ENCODE measurements at places on chromosomes 11 and 22.

DNA sequence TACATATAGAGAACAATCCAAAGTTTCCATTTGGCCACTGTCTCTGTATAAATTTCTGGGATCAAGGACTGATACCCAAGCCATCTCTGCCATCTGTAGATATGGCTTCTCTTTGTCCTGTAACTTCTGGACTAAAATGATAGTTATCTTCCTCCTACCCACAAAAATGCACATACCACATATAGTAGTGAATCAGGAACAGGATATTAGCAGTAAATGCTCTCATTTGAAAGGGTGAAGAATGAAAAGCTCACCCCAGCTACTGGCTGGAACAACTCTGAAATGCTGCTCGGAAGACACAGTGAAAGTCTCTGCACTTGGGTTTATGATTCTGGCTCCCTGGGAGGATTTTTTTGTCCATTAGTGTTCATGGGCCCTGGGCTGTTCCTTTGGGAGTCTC is 856.4 kb upstream of the LRRC4C start:
- DNase-seq, result no peak

GRCh38 chr11:12094872-12095800 is 15.3 kb upstream of the MICAL2 start:
- no peak for DNase-seq

DNA sequence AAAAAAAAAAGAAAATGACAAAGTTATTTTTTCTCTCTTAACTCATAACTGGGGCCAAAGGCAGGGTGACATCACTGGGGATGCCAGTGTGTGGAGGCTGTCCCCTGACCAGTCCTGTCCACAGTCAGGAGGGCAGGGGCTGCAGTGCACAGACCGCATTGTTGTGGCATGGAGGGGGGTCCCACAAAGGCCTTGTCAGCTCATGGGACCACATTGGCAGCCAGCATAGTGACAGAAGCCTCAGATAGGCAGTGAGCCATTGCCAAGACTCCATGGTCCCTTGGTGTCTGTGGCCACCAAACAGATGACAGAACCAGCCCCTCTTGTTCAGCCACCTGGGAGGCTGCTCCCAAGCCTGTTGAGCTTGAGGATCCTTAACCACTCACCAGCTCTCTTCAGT is 4.1 kb downstream of the TMEM80 start:
- no peak for DNase-seq

DNA sequence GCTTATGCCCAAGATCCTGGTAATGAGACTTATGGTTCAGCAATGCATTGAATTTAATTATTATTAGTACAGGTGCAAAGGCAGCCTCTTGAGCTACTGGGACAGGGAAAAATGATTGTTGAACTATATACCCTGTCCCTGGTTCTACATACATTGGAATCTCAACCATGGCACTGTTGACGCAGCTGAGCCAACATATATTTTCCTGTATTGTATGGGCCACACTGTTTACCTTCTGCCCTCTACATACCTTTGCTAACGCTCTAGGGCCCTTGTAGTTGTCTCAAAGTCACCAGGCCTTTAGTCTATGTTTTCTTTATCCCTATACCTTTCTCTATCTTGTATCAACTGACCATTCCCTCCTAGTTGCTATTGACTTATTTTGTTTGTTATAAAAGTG is 22.6 kb downstream of the KREMEN1 start:
- DNase-seq, result no peak
